ENCODE measurements at places on chromosomes 7 and 10.

- DNase-seq, result no peak
Observed at GRCh38 chr10:42697926-42698325, 59.6 kb upstream of the ZNF33B start.

- no peak for DNase-seq
Observed at GRCh38 chr7:33745934-33746333, 159.4 kb upstream of the BMPER start.

DNA sequence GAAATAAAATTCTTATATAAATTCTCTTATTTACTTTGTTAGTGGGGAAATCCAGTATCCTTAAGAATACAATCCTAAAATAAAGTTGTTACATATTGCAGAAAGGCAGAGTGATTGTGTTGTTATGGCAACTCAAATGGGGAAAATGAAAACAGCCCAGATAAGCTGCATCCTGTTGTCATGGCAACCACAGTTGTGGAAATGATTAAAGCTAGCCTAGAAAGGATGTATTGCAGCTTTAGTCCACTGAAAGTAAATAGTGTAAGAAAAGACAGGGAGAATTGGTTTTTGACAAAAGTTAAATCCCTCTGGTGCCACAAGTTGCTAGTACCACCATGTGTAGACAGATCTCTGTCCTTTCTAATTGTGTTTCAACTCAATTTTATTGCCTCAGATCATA lies 43.2 kb downstream of the BTRC start:
- DNase-seq, result no peak

GRCh38 chr7:137564677-137565076 lies 221.1 kb upstream of the PTN start:
- DNase-seq, result no peak

- no peak for DNase-seq
Observed at GRCh38 chr7:69596056-69596455, 2.2 kb upstream of the AUTS2 start.

DNA sequence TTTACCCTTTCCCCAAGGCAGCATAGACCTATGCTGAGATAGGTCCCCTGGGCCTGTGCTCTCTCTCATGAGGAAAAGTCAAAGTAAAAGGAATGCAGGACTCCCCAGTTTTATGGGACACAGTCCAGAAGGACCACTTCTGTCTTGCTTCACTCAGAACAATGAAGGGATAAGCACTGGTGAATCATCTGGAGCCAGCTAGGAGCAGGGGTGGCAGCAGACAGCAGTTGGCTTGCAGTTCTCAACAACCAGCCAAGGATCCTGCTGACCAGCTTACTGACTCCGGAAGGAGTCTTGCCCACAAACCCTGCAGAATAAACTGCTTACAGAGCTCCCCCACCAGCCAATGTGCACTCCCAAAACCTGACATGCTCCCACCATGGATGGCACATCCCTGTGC lies 152.1 kb upstream of the GHITM start:
- no peak for DNase-seq

GRCh38 chr7:127258111-127258510 lies 5.4 kb upstream of the GRM8 start:
- DNase-seq, result no peak

DNA sequence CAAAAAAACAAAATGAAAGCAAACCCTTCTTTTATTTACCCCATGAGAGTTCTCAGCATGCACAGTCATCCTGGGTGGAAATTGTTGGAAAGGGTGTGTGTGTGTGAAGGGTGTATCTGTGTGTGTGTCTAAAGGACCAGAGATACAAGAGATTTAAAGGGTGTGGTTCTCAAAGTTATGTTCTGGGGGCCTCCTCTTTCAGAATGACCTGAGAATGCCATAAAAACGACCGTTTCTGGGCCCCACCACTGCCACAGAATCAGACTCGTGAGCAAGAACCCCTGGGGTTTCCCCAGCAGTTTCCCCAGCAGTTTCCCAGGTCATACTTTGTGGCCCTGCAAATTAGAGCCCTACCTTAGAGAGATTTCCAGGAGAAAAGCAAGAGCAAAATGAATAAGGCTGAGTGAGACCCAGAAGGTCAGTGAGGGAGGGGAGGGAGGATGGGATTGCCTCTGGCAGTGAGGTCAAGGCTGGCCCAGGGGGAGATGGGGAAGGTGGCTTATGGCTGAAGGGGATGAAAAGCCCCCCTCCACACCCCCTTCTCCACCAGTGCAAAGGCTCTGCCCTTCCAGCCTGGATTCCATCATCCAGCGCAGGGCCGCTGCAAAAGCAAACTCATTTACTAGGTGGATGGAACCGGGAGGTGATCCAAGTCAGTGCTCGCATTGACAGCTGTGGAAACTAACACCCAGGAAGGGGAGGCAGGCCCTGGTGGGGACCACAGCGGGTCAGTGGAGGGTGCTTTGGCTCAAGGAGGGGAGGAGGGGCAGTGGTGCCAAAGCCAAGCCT lies 10.2 kb downstream of the PYROXD2 start:
- no peak for DNase-seq

- no peak for DNase-seq
Observed at GRCh38 chr10:70567603-70568002, 34.9 kb downstream of the PRF1 start.

GRCh38 chr7:22060863-22061262 lies 115.2 kb upstream of the CDCA7L start:
- DNase-seq, result no peak

GRCh38 chr7:140222814-140223213 lies 46.0 kb upstream of the KDM7A start:
- no peak for DNase-seq

DNA sequence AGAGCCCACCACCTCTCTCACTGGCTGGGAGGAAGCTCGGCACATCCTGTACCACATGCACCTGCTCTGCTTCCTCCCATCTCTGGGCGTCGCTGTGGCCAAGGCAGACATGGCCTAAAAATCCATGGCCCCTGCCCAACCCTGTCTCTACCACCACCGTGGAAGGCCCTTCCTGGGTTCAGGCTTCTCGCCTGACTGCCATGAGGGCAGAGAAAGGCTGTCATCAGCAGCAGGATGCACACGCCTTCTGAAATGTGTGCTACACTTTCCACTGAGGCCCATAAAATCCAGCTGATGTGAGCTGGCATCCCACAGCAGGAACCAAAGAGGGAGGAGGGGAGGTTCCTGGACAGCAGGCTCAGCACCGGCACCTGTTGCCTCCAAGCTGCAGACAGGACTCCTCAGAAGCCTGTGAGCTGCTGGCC lies 93.4 kb downstream of the PTPRN2 start:
- no peak for DNase-seq

- DNase-seq, result no peak
Observed at GRCh38 chr7:126185959-126186580, 1066.7 kb downstream of the GRM8 start.

GRCh38 chr7:120931243-120931642 lies 19.3 kb upstream of the ING3 start:
- no peak for DNase-seq

- no peak for DNase-seq
Observed at GRCh38 chr7:2646680-2647571, 15.1 kb downstream of the TTYH3 start.

GRCh38 chr7:38311329-38311937 lies 38.0 kb upstream of the TARP start:
- DNase-seq, result no peak

- DNase-seq, result no peak
Observed at GRCh38 chr7:71466448-71467145, 334.7 kb downstream of the GALNT17 start.

- no peak for DNase-seq
Observed at GRCh38 chr7:142939226-142939910, at the start of gene LLCFC1. Gene LLCFC1, plus strand, starts transcription at chr7:142939484. Its CDS starts 138 bp downstream, at chr7:142939622.

DNA sequence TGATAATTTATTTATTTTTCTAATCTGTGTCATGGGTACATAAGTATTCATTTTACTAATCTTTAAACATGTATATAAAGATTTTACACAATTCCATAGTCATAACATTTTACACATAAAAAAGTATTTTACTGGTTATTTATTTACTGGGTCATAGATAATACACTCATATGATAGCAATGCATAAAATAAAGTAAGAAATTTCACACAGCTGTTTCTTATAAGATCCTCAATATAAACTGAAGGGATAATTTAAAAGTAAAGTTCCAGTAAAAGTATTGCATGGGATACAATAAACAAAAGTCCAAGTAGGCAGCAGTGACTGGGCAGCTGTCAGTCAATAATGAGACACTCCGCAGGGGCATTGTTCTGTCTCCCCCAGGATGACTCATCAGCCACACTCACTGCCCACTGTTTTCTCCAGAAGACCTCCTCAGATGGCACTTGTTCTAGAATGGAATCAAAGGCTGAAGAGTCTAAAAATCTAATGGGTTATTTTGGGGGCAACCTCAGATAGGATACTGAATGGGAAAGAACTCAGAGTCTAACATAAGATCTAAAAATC lies 32.7 kb downstream of the DPY19L1 start:
- no peak for DNase-seq

GRCh38 chr7:82049891-82050533 lies 280.2 kb upstream of the HGF start:
- no peak for DNase-seq

GRCh38 chr7:75660566-75661215 lies 78.0 kb downstream of the HIP1 start:
- no peak for DNase-seq

GRCh38 chr10:116831790-116832189 lies 17.5 kb upstream of the ENO4 start:
- no peak for DNase-seq

DNA sequence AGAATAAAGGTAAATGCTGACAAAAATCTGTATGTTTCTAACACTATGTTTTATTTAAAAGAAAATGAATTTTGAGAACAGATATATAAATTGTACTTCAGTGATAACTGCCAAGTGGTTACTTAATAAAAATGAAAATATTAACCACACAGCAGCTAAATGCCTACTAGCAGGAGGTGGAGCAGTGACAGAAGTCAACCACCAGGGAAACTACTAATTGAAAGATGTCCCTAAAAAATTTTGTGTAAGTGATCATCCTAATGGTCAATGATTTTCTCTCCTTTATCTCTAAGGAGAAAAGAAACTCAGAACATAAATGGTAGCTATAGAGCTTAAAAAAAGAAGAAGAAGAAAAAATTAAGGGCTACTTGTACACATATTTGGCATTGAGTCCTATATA lies 22.9 kb downstream of the WNT16 start:
- DNase-seq, result no peak

- DNase-seq, result no peak
Observed at GRCh38 chr7:93551931-93552330, 22.6 kb downstream of the CALCR start.

DNA sequence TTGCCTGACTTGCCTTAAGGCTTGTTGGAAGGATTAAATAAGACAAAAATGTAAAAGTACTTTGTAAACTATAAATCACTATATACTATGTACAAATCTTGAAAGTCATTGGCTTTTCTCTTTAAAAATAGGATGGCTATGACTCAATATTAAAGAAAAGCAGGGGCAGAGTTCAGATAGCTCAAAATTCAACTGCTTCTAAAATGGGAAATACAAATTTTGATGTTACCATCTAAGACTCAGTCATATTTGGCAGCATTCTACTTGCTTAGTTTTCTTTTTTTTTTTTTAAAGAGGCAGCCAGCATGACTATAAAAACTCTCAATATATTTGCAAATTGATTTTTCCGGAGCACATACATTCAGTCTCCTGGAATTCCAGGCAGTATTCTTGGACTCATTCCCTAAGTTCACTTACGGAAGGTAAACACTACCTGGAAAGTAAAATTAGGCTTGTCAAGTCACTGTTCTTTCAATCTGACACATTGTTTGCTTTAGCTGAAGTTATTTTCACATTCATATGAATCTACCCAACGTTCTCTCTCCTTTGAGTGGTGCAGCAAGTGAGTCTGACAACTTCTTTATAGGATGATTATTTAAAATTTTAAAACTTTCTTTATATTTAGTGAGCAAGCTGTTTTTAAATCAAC lies 133.8 kb upstream of the CCDC6 start:
- no peak for DNase-seq

DNA sequence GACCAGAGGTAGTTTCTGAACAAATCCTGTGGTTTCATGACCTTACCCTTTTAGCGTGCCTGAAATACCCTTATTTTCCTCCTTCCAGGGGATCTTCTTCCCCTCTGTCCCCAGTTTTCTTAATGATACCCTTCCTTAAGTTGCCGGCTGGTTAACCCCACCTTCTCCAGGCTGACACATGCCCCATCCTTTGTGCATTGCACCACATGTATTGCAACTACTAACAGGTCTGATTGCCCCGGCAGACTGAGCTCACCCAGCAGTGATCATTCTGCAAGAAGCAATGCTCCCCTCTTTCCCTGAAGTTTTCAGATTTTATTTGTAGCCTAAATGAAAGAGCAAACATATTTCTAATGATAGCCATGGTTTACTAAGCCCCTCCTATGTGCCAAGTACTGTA lies 108.2 kb downstream of the HIP1 start:
- no peak for DNase-seq

- no peak for DNase-seq
Observed at GRCh38 chr10:50614444-50615137, 9.2 kb downstream of the SGMS1 start.

GRCh38 chr7:90613088-90613498 lies 17.0 kb downstream of the CDK14 start:
- no peak for DNase-seq

GRCh38 chr7:139186146-139186545 lies 44.9 kb upstream of the UBN2 start:
- DNase-seq, result no peak

DNA sequence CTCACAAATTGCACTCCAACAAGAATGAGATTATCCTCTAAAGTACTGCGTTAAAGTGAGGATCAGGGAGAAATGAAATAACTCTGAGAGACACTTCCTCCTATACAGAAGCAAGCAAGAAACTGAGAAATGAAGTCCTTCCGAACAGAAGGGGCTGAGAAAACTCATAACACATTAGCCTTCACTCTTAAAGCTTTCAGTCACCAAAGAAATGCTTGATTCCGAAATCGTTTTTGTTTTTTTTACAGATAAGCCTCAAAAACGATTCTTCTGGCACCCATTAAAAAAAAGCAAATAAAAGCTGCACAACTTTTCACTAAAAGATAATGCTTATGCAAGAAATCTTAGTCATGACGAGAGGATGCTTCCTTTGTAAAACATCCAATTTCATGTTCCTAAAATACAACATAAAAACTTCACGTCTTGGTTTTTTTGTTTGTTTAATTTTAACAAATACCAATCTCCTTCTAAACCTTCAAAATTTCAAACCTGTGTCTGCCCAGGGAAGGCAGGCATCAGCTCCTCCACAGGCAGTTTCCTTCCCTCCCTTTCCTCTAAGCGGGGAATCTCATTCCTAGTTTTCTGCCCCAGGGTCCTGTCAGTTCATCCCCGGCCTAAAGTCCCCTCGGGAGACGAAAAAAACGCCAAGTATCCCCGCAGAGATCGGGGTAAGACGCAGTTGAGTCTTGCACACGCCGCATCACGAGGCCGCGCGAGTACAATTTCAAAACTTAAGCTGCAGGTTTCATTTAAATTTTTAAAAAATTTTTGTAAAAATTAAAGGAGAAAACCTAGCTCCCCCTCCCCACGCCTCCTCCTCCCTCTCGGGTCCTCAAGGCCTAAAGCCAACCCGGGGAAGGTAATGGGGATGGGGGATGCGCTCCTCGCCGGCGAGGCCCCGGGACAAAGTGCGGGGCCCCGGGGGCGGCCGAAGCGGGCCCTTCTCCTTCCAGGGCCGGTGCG lies 1.1 kb downstream of the BAZ1B start:
- DNase-seq, result no peak

Measured in activated T-helper 1 cell treated with Interleukin-2 at 50 U/mL for 16 hours (primary cell).